Muscle of leg (tissue), 16 donors: ENCODE measurements at places on chromosomes 1 and 21.

GRCh38 chr1:210684466-210685294, 356.0 kb downstream of the HHAT start:
- no peak for DNase-seq

DNA sequence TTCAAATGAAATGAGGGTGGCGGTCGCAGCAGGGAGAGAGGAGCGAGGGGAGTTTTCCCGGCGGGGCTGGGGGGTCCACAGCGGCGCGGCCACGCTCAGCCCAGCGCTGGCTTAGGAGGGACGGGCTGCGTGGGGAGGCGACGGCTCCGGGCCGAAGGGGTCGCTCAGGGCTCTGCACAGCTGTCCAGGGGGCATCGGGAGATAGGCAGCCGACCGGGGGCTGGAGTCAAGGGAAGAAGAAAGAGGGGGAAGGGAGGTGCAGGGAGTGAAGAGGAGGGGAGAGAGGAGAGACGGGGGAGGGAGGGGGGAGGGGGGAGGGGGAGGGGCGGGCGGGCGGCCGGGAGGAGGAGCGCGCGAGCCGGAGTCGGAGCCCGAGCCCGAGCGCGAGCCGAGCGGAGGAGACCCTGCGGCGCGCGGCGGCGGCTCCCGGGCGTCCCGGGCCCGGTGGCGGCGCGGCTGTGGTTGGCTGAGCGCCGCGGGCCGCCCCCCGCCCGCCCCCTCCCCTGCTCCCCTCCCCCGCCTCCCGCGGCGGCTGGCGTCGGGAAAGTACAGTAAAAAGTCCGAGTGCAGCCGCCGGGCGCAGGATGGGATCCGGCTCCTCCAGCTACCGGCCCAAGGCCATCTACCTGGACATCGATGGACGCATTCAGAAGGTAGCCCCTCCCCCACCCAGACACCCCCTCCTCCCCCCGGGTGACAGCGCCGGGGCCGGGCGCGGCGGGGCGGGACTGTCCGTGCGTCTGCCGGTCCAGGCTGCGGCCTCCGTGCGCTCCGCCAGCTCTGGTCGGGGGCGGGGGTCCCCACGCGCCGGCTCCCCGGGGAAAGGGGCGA, at the start of gene PDE9A:
TSS of gene PDE9A (plus strand) at position 391 of the 831 bp plus-strand sequence. CDS start at position 585, 194 bp downstream.
- DNase-seq: peak; percentile 73

DNA sequence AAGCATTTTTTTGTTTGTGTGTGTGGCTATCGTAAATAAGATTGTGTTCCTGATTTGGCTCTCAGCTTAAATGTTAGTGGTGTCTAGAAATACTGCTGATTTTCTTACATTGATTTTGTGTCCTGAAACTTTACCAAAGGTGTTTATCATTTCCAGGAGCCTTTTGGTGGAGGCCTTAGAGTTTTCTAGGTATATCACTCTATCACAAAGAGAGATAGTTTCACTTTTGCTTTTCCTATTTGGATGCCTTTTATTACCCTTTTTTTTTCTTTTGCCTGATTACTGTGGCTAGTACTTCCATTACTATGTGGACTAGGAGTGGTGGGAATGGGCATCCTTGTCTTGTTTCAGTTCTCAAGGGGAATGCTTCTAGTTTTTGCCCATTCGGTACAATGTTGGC, 109.6 kb downstream of the S1PR1 start:
- no peak for DNase-seq

DNA sequence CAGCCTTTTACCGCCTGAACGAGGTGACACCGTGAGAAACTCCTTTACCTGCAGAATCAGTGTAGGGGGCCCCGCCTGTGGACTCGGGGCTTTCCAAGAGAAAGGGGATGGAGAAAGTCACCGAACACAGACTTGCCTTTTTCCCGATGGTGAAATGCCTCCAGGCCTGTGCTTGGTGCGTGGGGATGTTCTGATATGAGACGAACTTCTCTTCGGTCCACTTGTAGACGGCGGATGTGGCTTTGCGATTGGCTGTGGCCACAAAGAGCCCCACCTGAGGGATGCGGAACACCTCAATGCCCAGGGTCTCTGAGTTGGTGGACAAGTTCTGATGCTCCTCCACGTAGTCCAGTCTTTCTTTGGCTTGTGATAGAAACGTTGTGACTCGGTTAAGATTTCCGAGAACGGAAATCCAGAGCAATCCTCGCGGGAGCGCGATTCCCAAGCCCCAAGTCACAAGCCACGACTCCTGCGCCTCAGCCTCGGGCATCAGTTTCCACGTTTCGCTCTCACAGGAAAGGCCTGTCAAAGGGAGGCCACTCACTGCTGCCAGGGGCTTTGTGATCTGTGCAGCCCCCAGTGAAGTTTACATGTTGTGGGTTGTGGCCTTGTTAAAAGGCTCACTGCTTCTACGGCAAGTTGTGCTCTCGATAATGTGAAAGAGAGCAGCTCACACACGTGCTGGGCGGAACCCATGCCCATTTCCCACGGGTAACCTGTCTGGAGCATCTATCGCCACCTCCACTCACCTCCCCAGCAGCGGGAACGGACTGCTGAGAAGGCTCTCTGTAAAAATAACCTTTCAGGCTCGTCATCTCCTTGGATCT, 12.6 kb downstream of the KRTAP10-1 start:
- no peak for DNase-seq

- no peak for DNase-seq
Measured at GRCh38 chr1:168739908-168740307, 10.9 kb upstream of the DPT start.

DNA sequence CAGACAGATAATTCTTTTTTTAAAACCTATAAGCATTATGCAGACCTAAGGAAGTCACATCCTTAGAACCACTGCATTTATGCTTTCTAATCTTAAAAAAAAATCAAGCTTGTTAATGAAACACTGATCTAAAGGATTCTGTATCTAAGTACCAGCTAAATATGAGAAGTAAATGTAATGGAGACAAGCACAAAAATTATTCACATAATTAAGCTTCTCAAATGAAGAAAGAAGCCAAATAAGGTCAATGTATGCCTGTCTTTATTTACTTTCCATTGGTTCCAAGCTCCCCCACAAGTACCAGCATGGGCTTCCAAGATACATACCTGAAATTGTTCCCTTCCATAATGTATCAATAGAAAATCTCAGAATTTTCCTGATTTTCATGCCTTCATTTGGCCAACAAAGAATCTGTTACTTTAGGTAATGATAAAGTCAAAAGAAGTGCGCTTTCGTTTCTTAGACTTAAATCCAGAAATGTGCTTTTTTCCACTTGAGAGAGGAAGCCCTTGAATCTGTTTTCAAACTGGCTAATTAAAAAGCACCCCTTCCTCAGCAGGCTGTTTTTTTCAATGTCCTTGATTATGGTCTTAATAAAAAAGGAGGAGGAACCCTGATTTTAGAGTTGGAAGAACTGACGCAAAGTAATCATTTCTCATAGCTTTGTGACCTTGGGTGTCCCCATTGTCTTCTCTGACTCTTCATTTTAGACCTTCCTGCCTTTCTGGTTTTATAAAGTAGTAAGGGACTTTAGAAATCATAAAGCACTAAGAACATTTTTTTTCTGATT, 3.8 kb downstream of the RGS2 start:
- no peak for DNase-seq

DNA sequence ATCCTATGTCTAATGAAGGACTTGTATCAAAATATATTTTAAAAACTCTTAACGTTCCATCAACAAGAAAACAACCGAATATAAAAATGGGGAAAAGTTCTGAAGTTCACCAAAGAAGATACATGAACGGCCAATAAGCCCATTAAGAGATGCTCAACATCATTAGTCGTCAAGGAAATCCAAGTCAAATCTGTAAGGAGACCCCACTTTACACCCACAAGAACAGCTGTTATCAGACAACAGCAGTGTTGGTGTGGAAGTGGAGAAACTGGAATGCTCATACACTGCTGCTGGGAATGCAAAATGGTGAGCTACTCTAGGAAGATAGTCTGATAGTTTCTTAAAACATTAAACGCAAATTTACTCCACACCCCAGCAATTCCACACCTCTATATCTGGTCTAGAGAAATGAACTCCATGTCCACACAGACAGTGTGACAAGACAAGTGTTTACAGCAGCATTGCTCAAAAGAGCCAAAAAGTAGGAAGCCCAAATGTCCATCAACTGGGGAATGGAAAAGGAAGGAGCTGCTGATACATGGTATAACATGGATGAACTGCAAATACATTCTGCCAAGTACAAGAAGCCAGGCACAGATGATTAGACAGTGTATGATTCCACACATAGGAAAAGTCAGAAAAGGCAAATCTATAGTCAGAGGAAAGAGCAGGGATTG, 18.5 kb downstream of the UBE2G2 start:
- no peak for DNase-seq

DNA sequence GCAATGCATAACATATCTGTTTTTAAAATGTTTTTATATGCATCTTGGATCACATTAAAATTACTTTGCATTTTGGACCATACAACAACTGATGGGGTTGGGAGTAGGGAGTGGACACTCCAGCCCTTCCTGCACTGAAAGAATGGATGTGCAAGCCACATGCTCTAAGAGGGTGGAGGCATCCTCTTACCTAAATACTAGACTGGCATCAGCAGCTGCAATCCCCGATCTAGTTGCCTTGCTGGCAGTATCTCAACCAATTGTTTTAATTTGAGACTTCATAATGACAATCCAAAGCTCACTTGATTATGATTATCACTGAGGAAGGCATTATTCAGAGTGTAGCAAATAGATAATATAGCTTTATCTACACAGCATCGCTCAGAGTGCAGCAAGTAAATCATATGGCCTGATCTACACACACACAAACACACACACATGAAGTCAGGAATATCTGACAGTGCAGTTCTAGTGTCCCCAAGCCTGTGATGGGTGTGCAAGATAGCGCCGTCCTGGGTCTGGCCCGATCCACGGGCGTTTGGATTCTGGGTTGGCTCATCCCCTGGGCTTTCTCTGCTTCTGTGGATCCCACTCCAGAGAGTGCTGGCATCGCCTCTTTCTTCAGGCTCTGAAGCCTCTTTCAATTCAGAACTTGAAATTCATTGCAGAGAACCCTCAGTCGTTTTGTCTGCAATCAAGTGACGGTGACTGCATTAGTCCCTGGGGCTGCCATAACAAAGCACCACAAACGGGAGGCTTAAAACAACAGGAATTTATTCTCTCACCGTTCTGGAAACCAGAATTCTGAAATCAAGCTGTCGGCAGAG, 181.3 kb downstream of the ETS2 start:
- no peak for DNase-seq

GRCh38 chr1:115655916-115656315, 14.1 kb downstream of the VANGL1 start:
- no peak for DNase-seq

GRCh38 chr1:225699336-225699735, 46.4 kb upstream of the ENAH start:
- DNase-seq: peak; percentile 81

GRCh38 chr1:18069903-18070302, 37.7 kb upstream of the IGSF21 start:
- no peak for DNase-seq

DNA sequence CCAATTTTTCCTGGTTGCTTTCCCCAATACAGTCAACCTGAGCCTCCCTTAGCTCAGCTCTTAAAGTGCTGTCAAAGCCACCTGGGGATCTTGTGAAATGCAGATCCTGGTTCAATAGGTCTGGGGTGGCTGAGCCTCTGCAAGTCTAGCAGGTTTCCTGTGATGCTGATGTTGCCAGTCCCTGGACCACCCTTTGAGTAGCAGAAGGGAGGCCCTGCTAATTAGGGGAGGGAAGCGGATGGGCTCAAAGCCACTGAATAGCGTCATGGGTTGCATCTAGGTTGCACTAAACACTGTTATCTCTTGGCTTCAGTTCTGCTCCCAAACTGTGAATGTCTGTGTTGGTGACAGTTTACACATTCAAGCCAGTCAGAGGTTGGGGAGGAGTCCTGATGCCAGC, 127.2 kb downstream of the KAZN start:
- DNase-seq: no peak

GRCh38 chr1:38872401-38873026, 634 bp downstream of the MYCBP start:
- DNase-seq: peak; percentile 38

- no peak for DNase-seq
Measured at GRCh38 chr1:62286786-62287224, 32.4 kb downstream of the KANK4 start.

DNA sequence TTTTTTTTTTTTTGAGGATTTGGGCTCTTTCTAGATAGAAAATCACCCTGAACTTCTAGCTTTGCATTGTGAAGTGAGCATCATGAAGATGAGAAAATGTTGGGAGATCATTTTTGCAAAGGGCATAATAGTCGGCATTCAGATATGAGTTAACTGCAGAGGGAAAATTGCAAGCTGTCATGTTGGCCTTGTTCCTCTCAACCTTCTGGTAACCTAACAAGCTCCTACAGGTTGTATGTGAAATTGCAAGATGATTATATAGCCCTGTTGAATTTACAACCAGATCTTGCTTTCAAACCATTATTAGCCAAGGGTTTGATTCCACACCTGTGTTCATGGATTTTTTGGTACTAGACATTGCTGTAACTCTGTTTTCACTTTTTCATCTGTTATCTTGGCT, 2.2 kb downstream of the ELOA start:
- DNase-seq: peak; percentile 15

DNA sequence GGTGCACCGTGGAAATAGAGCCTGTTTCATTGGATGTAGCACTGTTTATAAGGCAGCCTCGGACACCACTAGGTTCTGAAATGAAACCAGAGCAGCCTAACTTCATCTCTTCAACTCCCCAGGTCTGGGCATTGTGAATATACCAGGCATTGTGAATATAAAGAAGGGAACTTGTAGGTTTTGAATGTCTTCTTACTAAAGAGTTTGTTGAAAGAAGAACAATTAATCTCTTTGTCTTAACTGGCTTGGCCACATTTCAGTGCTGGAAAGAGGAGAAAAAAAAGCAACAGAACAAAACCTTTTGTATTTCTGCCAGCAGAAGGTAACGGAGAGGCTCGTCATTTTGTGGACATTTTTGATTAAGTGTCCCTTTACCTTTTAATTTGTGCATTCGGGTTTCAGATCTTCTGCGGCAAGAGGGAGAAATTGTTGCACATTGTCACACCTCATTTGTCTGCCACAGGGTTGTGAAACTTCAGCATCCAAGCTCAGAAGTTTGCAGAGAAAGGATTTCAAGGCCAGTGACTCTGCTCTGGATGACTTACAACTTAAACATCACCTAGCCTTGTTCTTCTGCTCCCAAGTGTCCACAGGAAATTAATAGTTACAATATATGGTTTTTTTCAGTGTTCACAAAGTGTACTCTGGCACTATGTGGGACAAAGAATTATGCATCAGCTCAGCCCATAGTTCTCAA, 158.3 kb downstream of the KAZN start:
- DNase-seq: no peak

GRCh38 chr1:245896258-245896657, 610.8 kb downstream of the SMYD3 start:
- no peak for DNase-seq

- DNase-seq: no peak
Measured at GRCh38 chr1:119380983-119381662, 12.5 kb downstream of the HAO2 start.

- no peak for DNase-seq
Measured at GRCh38 chr1:168229893-168230292, 4.1 kb downstream of the SFT2D2 start.

- DNase-seq: no peak
Measured at GRCh38 chr1:9639227-9639626, 12.3 kb upstream of the PIK3CD start.

- peak; percentile 60 for DNase-seq
Measured at GRCh38 chr1:28926629-28927265, 12.4 kb downstream of the EPB41 start.

- no peak for DNase-seq
Measured at GRCh38 chr1:243595527-243596210, 254.4 kb downstream of the AKT3 start.

GRCh38 chr1:34740161-34740868, 14.5 kb upstream of the GJB5 start:
- peak; percentile 14 for DNase-seq
